ENCODE measurements at places on chromosomes 16 and 17.

GRCh38 chr17:27569884-27570577 is 61.0 kb upstream of the LGALS9 start:
- DNase-seq = no peak

GRCh38 chr17:77439189-77440018 is 298.6 kb downstream of the SEC14L1 start:
- DNase-seq = no peak

GRCh38 chr17:50828508-50829170 is 6.7 kb upstream of the WFIKKN2 start:
- DNase-seq = no peak

DNA sequence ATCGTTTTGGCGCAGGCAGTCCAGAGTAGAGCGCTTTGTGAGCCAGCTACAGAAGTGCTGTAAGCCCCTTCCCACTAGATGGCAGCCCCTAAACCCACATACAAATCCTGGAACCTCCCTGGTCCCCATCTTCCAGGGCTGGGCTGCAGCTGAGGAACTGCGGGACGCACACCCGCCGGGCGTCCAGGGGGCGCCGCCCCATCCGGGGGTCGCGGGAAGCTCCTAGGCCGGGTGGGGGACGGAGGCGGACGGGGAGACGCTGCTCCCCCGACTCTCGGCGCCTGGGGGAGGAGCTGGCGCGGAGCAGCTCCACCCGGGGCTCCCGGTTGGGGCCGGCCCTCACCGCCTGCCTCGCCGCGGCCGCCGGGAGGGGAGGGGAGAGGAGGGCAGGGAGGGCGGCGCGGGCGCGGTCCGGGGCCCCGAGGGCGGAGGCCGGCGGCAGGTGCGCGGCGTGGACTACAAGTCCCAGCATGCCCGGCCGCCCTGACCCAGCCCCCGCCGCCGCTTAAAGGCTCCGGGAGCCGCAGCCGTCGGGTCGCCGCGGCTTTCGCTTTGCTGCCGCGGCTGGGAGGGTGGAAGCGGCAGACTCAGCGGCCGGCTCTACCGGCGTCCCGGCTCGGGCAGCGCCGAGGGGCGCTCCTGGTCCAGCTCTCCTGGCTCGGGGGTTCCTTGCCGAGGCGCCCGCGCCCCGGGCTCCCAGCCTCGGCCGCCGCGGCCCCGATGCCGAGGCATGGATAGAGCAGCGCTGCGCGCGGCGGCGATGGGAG is at the start of gene KSR1:
KSR1 (plus strand) TSS at position 535 of the 767 bp plus-strand sequence; CDS start at position 731, 196 bp downstream.
- peak; percentile 88 for DNase-seq

DNA sequence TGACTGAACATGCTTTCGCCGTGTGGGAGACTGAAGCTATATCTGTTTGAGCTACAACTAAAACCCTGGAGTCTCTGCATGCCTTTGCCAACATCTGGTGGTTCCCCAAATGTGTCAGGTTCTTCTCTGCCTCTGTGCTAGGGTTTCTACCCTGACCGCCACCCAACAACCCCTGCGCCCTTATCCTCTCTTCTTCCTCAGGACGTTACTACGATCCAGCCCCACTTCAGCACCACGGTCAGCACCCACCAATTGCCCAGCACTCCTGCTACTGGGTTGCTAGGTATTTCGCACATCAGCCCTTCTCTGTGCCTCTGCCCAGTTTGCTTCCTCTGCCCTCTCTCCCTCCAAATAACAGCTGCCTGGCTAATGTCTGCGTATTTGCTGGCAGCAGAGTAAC is 106.3 kb upstream of the HSBP1 start:
- peak; percentile 25 for DNase-seq

DNA sequence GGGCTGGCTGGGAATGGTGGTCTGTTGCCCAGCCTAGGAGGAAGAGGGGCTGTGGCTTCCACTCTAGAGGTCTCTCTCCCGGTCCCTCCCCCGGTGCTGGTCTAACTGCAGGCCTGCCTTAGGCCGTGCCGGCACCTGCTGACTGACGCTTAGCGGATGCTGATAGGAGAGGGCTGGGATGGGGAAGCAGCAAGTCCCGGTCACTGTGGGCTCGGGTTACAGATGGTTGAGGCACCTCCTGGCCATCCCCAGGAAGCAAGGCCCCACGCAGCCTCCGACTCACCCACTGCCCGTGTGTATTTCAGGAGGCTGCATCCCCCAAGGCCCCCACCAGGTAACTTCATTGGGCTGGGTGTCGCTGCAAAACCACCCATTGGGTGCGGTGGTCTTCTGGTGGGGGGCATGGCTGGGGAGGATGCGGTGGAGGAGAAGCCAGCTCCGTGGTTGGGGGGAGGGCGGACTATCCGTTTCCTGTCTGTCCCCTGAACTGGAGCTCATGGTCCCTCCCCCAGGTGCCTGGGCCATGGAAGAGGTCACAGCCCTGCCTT is 278.9 kb downstream of the SEC14L1 start:
- DNase-seq = no peak

DNA sequence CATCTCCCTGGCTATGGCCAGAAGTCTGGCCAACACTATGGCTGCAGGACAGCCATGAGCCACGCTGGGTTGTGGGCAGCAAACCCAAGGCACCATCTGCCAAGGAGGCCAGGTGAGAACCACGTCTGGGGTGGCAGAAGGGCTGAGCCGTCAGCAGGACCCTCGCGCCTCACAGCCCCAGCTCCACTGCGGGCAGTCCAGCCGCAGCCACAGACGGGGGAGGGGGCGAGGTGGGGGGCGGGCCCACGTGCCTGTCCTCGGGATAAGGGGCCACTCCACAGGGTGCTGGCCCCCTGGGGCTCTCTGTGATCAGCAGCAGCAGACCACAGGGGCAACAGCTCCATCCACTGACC is 6.5 kb upstream of the BAIAP2 start:
- no peak for DNase-seq

DNA sequence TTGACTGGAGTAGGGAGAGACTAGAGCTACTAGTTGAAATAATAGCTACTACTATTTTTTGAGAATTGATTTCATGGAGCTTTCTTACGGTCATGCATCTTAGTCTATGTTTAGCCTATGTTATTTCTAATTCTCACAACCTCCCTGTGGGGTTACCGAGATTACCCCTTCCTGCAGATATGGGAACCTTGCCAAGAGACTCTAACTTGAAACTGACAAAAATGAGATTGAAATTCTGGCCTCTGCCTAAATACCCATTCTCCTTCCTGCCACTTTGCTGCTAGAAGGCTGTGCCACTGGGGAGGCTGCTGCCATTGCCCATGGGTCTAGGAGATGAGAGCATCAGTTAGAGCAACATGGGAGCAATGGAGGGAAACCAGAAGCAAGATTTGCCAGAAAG is 410.3 kb downstream of the CDH13 start:
- DNase-seq = no peak

GRCh38 chr16:70573451-70574121 is 50.0 kb downstream of the SF3B3 start:
- DNase-seq = no peak

DNA sequence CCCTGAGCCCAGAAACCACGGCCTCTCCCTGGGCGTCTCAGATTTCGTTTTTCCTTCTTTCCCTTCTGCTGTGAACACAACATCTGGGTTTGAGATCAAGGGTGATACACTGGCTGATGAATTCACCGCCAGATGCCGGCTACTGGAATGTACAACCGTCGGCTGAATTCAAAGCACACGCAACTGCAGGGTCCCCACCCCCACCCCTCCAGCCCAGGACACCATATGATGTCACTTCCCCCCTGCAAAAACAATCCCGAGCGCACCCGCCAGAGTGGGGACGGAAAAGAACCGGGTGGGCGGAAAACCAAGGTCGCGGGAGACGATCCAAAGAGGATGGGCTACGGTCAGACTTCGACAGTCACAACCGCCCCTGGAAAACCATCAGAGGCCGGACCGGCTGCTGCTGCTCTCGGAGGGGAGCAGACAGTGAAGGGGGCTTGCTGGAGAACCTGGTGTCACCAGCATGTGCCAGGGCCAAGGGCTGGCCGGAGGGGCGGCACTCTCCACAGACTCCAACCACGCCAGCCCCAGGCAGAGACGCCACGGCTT is 23.3 kb downstream of the CEP295NL start:
- DNase-seq = peak; percentile 26

DNA sequence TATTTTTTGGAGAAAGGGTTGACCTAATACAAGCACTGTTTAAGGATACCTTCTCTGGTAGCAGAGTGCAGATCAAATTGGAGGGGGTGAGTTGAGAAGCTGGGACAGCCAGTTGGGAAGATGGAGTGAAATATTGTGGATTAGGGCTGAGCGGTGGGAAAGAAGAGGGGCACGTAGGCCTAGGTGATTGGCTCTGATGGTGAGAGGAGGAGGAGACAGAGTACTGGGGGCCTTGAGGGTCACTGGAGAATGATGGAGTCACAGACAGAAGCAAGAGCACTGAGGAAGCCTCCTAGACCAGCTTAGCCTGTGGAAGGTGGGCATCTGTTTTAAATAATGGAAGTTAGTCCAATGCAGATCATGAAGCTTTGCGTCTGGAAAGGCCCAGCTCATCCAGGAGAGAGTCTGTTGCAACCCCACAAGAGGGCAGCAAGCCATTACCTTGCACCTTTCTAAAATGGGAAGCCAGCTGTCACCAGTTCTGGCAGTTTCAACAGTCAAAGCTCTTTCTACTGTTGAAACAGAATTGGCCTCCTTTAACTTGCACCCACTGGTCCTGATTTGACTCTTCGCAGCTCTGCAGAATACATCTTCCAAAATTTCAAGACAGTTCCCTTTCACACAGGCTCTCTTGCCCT is 11.8 kb downstream of the SLC9A5 start:
- DNase-seq = peak; percentile 37

DNA sequence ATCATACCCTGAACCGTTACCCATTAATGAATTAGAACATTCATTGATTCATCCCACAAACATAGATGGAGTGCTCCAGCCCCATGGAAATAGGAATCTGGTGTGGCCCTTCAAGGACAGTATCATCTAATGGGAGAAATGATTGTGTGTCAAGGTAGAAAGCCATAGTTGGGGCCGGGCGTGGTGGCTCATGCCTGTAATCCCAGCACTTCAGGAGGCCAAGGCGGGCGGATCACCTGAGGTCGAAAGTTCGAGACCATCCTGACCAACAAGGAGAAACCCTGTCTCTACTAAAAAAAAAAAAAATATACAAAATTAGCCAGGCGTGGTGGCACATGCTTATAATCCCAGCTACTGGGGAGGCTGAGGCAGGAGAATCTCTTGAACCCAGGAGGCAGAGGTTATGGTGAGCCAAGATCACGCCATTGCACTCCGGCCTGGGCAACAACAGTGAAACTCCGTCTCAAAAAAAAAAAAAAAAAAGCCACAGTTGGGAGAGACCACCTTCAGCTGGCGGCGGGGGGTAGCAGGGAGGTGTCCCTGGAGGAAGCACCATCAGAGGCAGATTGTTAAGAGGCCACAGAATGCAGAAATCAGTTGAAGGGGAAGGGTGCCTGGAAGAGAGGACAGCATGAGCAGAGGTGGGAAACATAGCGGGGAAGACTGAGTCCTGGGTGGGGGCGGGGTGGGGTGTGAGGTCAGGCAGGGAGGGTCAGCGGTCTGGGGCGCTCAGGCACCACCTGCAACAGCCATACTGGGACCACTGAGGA is 60.0 kb downstream of the USP22 start:
- no peak for DNase-seq

DNA sequence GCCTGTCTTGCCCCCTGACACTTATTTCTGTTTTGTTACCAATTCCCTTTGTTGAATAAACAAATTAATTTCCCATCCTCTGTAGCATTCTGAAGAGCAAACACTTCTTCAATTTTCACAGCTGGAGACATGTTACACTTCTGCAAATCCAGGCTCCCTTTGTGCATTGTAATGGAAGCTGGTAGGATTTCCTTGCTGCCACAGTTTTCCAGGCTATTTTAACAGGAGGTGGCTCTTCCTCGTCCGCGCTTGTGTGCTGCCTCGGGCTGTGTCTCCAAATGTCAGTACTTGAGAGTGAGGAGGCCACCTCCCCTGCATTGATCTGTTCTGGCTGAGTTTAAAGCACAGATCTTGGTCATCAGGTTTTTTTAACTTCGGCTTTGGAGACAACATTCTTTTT is 40.0 kb downstream of the SOST start:
- no peak for DNase-seq

DNA sequence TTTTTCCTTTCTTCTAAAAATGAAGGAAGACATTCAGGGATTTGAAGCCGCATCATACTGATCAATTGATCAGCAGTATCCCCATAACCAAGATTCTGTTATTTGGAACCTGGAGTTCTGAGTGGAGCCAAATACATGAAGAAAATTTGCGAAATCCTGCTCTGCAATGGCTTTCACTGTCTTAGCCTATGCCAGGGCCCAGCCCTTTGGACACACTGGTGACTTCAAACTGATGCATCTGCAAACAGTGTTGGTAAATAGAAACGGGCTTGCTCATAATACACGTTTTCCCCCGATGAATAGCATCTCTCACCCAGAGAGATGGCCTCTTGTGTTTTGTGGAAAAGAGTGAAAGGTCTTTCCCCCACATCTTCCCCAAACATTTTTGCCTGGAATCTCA is 87.6 kb upstream of the TOX3 start:
- no peak for DNase-seq

- no peak for DNase-seq
These were observed 730.7 kb upstream of the KIF2B start for GRCh38 chr17:53092072-53092471.

DNA sequence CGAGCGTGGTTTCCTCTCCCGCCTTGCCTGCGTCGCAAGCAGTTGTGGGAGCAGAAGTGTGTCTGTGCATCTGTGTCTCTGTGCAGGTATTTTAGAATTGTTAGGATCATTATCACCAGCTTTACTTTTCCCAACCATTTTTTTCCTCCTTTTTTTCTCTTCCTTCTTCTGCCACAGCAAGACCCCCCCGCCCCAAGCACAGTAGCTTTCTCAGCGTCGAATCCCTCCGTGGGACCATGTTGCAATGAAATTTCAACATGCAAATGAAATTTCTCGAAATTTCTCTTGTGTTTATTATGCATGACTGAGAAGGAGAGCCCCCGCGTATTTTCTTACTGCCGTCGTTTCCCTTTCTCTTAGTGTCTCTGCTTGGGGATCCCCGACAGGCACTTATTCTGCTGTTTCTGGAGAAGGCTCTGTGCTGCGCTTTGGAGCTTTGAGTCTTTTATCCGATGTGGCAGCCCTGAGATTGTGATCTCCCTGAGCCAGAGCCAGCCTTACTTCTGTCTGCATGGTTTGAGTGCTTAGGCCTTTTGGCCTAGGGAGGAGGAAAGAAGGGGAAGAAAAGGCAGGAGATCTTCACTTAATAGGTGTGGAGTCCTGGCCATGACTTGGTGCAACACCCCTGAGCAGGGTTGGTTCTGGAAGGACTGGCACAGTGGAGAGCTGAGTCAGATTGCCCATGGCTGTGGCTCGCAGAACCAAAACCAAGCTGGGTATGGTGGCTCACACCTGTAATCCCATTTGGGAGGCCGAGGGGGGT is 5.0 kb downstream of the ARMC7 start:
- no peak for DNase-seq

GRCh38 chr16:78882751-78883150 is 717.8 kb downstream of the MAF start:
- DNase-seq = no peak
